Cerebellar nuclear complex (tissue), 1 donor: ENCODE measurements at places on chromosomes 7 and 10.

- no peak for DNase-seq
Observed at GRCh38 chr7:77753173-77753572, 45.1 kb downstream of the TMEM60 start.

GRCh38 chr7:24595671-24596418 lies 22.6 kb downstream of the PALS2 start:
- no peak for DNase-seq

- DNase-seq = no peak
Observed at GRCh38 chr10:101487399-101487798, 100.7 kb downstream of the POLL start.

DNA sequence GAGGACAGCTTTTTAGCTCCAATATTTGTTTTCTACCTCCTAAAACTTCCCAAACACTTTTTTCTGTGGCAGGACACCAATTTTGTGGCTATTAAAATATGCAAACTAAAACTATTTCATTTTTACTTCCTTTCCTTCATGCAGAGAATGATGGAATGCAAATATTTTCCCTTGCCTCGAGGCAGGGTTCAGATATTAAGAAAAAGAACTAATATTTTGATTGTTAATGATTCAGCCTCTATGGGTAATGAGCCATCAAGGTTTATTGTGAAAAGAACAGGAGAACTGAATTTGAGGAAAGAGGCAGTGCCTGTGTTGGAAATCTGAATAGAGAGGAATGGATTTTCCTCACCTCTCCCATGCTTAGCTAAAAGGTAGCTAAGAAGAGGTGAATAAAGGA lies 43.1 kb upstream of the CASD1 start:
- DNase-seq = no peak

DNA sequence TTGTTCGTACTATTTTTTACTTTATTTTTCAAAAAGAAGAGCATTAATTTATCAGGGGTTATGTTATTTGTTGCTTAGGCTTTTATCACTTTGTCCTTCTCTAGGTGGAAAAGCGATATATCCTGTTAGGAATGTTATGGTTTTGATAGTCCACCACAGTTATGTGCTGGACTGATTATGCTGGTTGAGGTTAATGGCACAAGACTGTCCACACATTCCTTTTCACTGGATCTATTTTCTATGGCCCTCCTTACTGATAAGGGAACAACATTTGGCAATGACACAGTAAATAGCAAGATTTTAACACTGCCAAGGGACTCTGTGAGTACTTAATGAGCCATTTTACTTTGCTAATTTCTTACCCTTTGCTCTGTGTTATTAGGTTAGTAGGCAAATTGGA lies 1212.3 kb downstream of the NXPH1 start:
- DNase-seq = no peak

DNA sequence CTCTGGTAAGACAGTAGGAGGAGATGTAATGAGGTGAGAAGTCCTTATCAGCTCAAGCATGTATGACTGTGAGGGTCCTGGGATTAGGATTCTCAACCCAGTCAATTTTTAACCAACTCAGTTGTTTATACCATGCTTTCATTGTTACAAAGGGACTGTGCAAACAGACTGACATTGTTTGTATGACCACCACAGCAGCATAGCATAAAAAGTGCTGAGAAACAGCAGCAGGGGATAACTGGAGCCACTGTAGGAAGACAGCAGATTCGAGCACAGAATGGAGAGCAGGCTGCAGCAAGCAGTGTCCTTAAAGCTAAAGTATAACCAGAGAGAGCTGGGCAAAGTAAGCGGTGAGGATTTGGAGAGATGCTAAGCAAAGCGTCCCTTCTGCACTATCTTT lies 829.5 kb downstream of the REEP3 start:
- DNase-seq = no peak

DNA sequence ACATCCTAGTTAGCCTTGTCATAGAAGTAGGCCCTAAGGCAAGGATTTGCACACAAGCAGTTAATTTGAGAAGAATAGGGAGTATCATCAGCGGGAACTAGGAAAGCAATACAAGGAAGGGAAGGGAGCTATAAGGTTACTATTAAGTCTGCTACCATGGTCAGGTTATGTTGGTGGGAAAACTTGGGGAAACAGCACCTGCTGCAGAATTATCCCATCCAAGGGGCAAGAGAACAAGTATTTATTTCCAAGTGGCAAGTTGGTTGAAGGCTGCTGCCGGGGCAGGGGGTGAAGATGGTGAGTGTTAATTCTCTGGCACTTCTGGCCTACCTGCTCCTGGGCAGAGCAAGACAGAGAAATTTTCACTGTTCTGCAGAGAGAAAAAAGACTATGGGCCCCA lies 55.0 kb downstream of the CAV1 start:
- DNase-seq = no peak

- DNase-seq = no peak
Observed at GRCh38 chr10:110919971-110920881, 822 bp downstream of the SHOC2 start.

GRCh38 chr10:48883701-48884100 lies 55.9 kb downstream of the LRRC18 start:
- no peak for DNase-seq

DNA sequence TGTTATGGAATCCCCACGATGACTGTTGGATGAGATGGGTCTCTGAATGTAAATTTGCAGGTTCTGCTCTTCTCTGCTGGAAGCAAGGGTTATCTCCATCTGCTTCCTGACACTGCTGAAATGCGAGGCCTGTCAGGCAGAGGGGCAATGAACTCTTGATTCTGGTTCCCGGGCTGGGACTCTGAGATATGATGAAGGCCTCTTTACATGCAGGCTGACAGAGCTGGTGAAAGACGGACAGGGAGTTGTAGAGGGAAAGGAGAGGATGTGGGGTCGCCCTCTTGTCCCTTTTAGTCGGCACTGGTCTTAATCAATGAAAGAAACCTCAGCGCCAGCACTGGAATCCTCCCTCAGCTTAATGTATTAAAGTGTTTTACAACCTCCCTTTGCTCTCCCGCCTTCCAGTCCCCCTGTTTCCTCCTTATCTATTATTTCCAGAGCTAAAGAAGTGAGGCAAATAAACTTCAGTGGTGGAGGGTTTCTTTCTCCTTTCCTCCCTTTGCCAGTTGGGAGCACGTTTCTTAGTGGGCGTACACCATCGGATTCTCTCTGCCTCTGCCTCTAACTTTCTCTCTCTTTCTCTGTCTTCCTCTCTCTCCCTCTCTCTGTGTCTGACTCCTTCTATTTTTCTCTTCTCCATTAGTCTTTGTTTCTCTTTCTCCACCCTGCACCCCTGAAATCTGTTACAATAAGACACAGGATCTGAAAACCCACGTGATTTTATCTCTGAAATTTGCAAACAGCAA lies 145.6 kb downstream of the BAMBI start:
- DNase-seq = no peak

DNA sequence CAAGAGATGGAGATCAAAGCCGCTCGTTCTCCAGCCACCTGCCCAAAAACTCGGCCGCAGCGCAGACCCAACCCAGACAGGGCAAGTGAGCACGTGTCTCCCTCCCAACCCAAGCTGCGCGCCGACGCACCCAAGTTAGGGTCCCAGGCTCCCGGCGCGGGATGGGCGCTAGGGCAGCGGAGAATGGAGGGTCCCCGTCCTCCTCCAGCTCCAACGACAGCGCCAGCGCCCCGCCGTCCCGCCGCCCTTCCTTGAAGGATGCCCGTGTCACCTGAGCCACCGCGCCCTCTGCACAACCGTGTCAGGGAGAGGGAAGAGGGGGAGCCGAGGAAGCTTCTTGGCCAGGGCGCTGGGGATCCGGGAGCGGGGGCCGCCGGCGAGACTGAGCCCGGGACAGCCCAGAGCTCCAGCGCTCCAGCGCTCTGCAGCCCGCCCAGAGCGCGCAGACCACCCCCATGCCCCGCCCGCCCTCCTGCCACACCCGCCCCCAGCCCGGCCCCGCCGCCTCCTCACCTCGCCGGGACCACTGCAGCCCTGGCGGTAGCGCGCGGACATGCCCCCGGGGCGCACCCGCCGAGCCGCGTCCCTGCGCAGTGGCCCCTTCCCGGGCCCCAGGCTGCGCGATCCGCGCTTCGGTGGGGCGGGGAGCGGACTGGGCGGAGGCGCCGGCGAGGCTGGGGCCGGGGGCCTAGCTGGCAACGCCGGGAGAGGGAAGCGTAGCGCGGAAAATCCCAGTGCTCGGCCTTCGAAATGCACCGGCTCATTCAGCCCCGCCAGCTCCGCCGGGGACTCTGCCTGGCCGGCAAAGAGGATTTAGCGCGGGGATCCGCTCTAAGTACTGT lies at the start of gene SLC16A12:
SLC16A12 (minus strand) TSS at position 424 of the 842 bp plus-strand sequence. CDS start 73,016 bp downstream, outside the sequence.
- no peak for DNase-seq

- DNase-seq = no peak
Observed at GRCh38 chr10:109915566-109915965, 7.7 kb downstream of the XPNPEP1 start.

DNA sequence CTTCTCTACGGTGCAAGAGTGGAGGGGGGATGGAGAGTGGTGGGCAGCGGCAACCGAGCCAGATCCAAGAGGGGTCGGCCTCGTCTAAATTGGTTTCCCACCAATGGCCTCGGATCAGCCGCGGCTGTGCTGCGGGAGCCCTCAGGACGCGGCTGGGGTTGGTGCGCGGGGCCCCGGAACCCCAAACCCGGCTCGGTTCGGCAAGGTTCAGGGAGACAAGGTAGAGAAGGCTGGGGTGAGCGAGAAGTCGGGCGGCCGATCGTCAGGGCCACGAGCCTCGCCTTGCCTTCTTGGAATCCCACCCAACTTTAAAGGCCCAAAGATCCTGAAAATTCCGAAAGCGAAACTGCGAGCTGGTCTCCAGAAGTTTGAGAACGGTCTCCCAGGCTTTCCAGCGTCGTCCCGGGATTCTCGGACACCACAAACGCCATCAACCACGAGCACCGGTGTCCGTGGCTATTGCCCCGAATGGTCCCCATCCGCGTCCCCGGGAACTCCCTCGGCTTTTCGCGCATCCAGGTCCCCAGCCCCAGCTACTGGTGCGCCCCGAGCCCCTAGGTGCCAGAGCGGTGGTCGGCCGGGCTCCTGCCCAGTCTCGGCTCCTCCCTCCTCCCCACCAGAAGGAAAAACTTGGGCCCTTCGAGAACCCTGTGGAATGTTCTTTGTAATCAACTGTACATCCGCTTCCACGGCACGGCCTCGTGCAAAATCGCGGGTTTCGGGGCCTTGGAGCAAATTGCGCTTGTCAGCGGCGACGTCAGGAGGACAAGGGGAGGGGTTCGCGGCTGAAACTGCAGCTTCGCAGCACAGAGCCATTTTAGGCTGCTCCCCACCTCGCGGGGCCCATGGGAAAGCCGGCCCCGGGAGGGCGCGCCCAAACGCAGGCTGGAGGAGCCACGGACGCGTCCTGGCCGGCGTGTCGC lies 3.2 kb downstream of the SFMBT2 start:
- DNase-seq = no peak

DNA sequence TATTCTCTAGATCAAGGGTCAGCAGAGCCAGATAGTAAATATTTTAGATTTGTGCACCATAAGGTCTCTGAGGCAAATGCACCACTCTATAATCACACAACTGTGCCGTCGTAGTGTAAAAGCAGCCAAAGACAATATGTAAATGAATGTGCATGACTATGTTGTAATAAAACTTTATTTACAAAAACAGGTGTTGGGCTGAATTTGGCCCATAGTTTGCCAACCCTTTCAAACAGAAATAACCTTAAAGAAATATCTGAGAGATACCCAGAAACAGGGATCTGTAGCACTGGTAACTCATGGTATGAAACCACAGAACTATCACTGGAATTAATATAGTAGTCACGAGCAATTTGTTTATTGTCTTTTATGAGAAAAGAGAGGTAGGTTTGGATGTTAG lies 86.0 kb downstream of the ARID5B start:
- DNase-seq = no peak

- no peak for DNase-seq
Observed at GRCh38 chr7:108314049-108314448, 142.2 kb downstream of the NRCAM start.

GRCh38 chr10:7003831-7004395 lies 406.9 kb downstream of the SFMBT2 start:
- no peak for DNase-seq

GRCh38 chr10:101227429-101228152 lies 1.7 kb downstream of the LBX1 start:
- DNase-seq = no peak

DNA sequence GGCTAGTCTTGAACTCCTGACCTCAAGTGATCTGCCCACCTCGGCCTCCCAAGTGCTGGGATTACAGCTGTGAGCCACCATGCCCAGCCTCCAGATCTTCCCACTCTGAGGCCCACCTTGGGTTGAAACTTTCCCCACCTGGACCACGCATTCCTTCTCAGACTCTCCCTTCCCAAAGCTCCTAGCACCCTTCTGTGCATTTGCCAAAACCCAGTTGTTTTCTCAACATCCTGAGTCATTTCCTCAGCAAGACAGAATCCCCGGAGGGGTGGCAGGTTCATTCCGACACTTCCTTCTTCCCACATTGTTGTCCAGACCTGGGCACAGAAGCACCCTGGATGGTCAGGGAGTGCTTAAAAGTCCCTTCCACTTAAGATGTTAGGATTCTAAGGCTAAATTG lies 28.9 kb downstream of the BAG3 start:
- DNase-seq = no peak
